Retina (tissue), 1 donor: ENCODE measurements at places on chromosomes 5 and 9.

GRCh38 chr5:133783481-133783880 is 171.1 kb upstream of the FSTL4 start:
- DNase-seq = no peak

GRCh38 chr5:136620016-136620419 is 254.7 kb upstream of the TRPC7 start:
- no peak for DNase-seq

DNA sequence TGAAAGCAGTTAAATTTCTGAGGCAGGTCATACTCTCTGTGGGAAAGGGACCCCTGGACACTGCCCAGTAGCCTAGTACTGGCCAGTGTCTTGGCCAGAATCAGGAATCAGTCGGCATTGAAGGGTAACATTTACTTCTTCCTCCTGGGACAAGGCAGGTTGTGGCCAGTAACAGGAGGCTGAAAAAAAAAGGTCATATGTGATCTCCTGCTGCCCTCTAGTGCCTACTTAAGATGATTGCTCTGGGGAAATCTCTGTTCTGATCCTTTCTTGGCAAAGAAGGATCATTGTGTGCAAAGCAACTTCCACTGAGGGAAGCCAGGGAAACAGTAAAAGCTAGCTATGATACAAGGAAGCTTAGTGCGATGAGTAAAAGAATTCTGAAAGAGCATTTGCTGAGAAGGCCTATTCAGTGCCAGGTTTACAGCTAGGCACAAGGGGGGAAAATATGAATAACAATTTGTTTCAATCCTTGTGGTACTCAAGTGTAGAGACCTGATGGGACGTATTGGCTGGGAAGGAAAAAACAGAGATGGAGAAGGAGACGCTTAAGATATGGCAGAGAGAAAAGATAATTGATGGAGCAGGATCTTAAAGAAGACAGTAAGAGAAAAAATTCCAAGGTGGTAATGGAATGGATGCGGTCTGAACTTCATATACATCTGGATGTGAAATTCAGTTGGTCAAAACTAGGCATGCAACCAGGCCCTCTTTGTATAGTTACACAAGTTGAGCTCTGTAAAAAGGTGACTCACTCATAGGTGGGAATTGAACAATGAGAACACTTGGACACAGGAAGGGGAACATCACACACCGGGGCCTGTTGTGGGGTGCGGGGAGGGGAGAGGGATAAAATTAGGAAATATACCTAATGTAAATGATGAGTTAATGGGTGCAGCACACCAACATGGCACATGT is 25.8 kb upstream of the TRIM32 start:
- peak; percentile 56 for DNase-seq

- DNase-seq = peak; percentile 71
Observed at GRCh38 chr9:134367791-134368490, 41.7 kb downstream of the RXRA start.

GRCh38 chr5:34511915-34512314 is 144.2 kb upstream of the RAI14 start:
- no peak for DNase-seq

GRCh38 chr5:10673407-10673806 is 87.6 kb downstream of the DAP start:
- DNase-seq = no peak

DNA sequence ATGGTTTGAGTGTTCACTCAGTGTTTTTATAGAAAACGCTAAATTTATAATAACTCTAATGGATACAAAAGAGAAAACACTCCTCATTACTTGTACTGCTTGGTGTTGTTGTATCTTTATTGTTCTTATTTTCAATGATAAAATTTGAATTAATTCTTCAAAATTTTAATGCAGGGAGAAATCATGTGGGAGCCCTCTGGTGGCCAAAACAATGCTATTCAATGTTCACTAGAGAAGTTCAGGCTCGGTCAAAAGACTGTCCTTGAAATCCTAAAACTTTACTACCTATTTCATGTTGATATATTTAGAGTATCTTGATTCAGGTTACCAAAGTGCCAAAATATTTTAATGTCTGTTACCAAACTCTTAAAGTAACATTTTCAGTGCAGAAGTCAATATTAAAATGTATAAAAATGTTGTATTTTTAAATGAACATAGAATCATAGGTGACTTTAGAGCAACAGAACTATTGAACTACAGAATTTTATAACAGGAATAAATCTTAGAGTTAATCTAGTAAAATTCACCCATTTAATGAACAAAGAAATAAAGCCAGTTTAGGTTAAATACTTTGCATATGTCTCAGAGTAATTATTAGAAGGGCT is 1259.8 kb downstream of the PTPRD start:
- no peak for DNase-seq

DNA sequence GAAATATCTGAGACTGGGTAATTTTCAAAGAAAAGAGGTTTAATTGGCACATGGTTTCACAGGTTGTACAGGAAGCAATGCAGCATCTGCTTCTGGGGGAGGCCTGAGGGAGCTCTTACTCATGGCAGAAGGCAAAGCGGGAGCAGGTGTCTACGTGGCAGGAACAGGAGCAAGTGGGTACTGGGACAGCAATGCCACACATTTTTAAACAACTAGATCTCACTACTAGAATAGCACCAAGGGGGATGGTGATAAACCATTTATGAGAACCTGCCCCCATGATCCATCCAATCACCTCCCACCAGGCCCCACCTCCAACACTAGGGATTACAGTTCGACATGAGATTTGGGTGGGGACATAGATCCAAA is 47.6 kb upstream of the HOMER1 start:
- DNase-seq = no peak

GRCh38 chr5:125564317-125564975 is 818.0 kb upstream of the ZNF608 start:
- no peak for DNase-seq

- DNase-seq = no peak
Observed at GRCh38 chr9:90898228-90898627, 96.6 kb downstream of the SYK start.

GRCh38 chr9:114237781-114238180 is 82.4 kb downstream of the COL27A1 start:
- DNase-seq = no peak

DNA sequence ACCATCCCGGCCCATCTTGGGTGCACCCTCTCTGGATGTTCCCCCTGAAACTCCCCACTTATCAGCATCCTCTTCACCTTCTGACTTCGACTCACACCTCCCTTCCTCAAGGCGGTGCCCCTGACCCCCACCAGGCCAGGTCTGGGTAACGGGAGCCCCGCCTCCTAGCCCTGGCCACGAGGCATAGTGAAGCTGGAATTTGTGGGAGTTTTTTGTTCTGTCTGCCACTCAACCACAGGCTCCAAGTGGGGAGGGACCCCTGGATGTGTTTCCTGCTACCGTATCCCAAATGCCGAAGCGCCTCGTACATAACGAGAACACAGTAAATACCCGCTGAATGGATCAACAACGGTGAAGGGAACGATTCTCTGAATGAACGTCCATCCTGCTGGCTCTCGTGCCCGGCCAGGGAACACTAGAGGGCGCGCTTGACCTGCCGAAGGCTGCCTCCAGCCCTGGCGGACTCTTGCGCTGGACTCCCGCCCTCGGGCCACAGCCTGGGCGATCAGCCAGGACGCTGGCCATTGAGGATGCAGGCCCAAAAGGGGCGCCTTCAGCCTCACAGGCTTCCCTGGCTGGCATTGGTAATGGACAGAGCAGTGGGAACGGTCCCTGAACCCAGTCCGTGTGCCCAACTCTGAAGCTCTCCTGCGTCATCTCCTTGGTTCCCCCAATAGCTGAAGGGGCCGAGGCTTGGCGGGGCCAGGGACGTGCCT is 47.3 kb upstream of the PHYKPL start:
- peak; percentile 92 for DNase-seq

DNA sequence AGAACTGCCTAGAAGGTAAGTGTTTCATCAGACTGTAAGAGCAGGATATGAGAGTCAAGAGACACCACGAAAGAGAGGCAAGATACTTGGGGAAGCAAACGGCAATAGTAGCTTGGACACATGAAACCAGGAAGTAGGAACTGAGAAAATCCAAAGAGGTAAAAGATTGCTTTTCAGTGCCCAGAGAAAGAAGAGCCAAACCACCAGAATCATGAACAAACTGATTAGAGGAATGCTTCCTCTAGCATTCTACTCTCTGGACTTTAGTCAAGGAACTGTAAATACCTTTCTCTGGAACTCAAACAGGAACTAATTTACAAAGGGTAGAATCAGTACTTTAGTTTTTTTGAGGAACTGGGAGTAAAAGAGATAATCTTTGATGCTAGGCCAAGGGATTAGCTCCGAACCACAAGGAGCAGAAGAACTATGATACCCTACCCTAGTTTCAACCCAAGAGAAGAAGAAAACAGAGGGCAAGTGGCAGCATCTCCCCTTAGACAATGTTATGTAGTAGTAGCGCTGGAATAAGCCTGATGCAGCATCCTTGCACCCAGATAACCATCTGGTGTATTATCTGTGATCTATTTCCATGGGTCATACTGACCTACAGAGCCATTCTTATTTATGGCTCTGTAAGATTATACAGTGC is 41.3 kb downstream of the EFCAB9 start:
- no peak for DNase-seq

GRCh38 chr9:5764130-5764868 is 68.6 kb downstream of the ERMP1 start:
- no peak for DNase-seq

DNA sequence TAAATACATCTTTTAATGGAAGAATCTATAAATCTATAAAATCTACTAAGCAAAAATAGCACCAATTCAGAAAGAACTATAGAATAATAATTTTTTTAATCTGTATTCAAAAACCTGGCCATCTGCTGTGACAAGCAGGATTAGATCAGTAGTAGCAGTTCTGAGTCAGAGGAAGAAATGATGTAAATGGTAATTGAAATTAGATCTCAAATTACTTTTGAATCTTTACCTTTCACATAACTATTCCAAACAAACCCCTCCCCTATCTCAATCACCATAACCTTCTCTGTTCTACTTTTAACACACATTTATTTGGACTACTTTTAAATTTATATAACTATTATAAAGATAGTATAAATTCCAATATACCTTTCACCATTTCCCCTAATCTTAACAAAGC is 727.8 kb upstream of the FAM174A start:
- no peak for DNase-seq

- DNase-seq = no peak
Observed at GRCh38 chr5:91024727-91025126, 358.4 kb downstream of the ARRDC3 start.

DNA sequence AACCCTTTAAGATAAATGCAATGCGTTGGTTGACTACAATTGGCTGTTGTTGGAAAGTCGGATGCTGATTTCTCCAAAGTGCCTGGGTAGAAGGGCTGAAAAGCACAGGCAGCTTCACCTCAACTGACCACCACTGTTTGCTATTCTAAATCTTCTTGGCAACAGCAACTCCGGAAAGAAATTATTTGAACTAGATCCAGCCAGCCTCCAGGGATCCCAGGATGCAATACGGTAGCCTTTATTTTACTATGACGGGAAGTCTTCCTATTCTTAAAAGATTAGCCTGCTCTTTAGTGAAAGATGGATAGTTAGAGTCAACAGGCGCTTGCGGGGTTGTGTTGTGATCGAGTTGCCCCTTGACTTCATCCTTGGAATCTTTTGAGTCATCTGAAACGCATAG is 78.6 kb upstream of the KLF9 start:
- no peak for DNase-seq

- no peak for DNase-seq
Observed at GRCh38 chr9:77663754-77664153, 15.6 kb upstream of the GNA14 start.

DNA sequence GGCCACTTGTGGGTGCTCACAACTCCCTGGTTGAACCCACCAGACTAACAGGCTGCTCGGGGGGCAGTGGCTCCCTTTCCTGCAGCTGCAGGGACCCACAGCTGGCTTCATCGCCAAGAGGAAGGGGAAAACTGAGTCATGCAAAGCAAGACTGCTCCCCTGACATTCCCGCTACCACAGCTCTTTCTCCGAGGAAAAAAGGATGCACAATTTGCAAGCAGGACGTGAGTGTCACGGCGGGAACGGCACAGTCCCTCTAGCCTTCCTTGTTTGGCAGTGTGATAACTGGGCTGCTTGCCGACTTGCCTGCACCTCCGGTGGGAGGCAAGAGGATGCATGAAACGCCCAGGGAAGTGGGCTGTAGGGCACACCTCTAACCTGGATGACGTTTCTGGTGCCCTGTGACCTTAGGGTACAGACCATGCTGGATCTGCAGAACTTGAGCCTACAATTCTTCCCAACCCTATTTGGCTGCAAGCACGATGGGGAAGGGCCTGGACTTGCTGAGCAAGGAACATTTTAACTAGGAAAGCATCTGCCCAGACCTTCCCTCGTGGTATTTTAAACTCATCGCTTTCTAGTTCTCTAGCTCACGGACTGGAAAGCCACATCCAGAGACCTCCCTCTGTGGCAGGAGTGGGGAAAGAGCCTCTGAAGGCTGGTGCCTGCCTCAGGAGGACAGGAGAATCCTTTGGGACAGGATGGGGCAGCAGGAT is 7.8 kb downstream of the SH3PXD2B start:
- no peak for DNase-seq

DNA sequence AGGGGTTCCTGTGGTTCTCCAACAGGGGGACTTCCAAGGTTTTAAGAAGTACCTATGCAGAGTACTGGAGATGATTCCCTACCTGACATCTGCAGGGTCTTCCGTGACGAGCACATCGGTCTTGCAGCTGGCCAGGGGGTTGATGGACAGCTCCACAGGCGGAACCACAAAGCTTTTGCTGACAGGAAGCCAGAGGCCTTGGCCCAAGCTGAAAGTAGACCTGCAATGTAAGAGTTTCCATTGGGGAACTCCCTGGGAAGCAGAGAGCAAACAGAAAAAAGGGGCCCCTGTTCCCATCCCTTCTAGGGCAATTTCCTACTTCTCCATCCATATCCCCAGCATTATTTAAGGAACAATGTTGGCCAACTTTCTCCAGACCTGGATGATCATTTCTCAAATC is 288.0 kb downstream of the TRIM32 start:
- no peak for DNase-seq

DNA sequence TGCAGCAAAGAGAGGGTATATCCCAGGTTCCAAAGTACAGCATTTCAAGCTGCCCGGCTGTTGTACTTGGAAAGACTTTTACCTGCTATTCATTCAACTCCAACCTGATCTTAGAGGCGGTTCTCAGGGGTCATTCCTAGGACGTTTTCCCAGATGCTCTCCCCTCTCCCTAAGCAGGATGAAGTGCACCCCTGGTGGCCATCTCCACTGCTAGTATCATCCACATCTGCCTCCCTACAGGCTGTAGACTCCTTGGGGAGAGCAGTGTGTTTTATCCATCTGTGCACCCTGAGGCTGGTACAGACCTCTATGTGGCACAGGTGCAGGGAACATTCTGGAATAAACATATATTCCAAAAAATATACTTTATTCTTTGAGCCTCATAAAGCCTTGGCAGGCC is 56.8 kb downstream of the PTPN3 start:
- no peak for DNase-seq
